GM12878 (cell line): ENCODE measurements at places on chromosomes 7 and 10. TPM values are rescaled to one million over a fixed set of nuclear protein-coding genes. Genes with fewer than 3 reads are reported as not detected.

DNA sequence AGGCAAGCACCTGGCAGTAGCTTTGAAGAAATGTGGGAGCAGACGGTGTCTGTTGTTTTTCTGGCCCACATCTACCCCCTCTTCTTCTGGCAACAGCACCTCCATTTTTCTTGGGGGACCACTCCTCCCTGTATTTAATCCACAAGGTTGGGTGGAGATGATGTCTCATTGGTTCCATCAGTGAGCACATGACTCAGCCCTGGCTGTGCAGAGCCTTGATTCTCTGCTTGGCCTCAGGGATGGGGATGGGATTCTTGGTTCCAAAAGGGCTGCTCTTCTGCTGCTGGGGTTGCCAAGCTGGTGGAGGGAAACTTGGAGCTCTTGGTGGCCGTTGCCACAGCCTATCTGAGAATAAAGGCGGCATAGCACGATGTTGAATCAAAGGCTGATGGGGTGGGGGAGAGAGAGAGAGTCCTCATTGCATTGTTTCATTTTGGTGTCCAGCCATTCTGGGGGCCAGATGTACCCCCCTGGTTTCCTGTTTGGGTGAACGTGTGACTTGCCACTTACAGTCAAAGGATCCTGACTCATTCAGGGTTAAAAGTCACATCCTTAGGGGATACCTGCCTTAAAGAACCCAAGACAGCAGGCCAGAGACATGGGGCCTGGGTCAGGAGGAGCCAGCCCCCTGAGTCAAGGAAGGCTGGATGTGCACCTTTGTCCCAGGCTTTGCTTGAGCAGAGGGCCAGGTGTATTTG lies 25.9 kb downstream of the GRK5 start:
- H3K27me3 ChIP-seq, result no peaks in the 10 kb centered on the region
- H3K27ac ChIP-seq, result 0 out of 2 replicates have a peak overlapping the region, but pooled peaks have one; percentile 8
- no peak for DNase-seq
- H3K4me3 ChIP-seq, result no peak overlapping the region

DPCD gene
- total RNA-seq, result 9.7 and 13.0 TPM in 2 replicates

DNA sequence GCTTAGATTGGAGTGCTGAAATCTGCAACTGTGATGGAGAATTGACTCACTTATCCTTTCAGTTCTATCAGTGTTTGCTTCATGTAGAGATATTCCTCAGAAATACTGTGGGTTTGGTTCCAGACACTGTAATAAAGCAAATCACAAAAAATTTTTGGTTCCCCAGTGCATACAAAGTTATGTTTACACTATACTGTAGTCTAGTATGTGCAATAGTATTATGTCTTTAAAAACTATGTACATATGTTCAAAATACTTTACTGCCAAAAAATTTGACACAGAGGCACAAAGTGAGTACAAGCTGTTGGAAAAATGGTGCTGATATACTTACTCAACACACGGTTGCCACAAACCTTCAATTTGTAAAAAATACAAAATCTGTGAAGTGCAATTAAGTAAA lies 112.5 kb downstream of the EPC1 start:
- H3K27ac ChIP-seq, result no peak overlapping the region
- no peaks in the 10 kb centered on the region for H3K27me3 ChIP-seq
- no peaks in the 10 kb centered on the region for H3K36me3 ChIP-seq
- H3K4me3 ChIP-seq, result no peak overlapping the region

PAPOLB gene
- not detected in 2 replicates for total RNA-seq

DNA sequence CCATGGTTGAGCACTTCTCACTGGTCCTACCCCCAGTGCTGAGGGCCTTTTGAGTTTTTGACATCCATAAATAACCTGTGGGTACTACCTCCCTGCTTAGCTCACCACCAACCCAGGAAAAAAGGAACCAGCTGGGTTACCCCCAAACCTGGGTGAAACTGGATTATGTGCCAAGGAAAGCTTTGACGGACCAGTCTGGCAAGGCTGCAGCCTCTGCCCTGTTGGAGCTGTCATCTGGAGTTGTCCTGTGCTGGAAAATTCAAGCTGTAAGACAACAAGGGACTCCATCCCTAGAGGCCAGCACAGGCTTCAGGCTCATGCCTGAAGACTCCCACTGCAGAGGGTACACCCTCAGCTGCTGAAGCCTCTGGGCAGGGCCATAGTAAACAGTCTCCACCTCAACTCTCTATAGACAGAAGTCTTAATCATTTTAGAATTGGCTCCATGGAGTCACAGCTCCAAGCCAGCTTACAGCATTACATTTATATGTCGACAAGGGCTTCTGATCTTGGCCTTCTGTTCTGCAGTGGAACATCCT lies 115.5 kb upstream of the AFAP1L2 start:
- no peaks in the 10 kb centered on the region for H3K4me1 ChIP-seq
- no peaks in the 10 kb centered on the region for H3K27me3 ChIP-seq
- no peak overlapping the region for H3K27ac ChIP-seq
- no peak overlapping the region for H3K4me3 ChIP-seq
- DNase-seq, result no peak

EPO gene
- 0.16 TPM in 1 of 2 replicates, not detected in the other for total RNA-seq

- no peaks in the 10 kb centered on the region for H3K4me1 ChIP-seq
- H3K4me3 ChIP-seq, result no peak overlapping the region
- DNase-seq, result no peak
- no peaks in the 10 kb centered on the region for H3K27me3 ChIP-seq
- H3K27ac ChIP-seq, result no peak overlapping the region
- H3K36me3 ChIP-seq, result no peaks in the 10 kb centered on the region
These were observed 53.9 kb upstream of the ARID5B start for GRCh38 chr10:61847640-61848039.

- H3K4me3 ChIP-seq, result no peak overlapping the region
- DNase-seq, result no peak
- no peak overlapping the region for H3K27ac ChIP-seq
- no peaks in the 10 kb centered on the region; the same call in 1 of the 2 replicates for H3K36me3 ChIP-seq
- H3K4me1 ChIP-seq, result no peaks in the 10 kb centered on the region
- no peaks in the 10 kb centered on the region for H3K27me3 ChIP-seq
These were observed 10.2 kb downstream of the PLEKHA8 start for GRCh38 chr7:30038196-30038980.

GRCh38 chr7:133560900-133561299 lies 308.0 kb downstream of the EXOC4 start:
- no peaks in the 10 kb centered on the region for H3K27me3 ChIP-seq
- no peak overlapping the region for H3K4me3 ChIP-seq
- no peaks in the 10 kb centered on the region for H3K36me3 ChIP-seq
- no peaks in the 10 kb centered on the region for H3K4me1 ChIP-seq

DNA sequence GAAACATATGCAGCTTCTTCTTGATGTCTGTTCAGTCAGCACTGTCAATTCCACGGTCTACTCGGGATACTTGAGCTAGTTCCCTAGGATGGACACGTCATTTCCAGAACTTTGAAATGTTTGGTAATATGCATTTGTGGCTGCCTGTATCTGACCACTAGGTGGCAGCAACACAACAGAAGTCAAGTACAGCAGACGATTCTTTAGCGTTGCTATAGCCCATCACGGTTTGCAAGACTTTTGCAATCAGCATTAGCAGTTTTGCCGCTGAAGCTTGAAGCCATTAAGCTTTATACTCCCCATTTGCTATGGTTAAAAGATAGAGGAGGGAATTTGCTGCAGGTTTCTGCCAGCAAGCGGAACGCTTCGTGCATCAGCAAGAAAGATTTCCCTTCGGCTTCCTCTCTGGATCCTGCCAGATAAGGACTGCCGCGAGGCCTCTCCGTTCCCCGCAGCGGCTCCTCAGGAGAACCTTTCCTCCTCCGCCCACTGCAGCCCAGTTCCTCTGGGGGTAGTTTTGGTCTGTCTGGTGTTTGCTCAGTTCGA lies 63.5 kb downstream of the ABCC2 start:
- H3K27me3 ChIP-seq, result no peaks in the 10 kb centered on the region
- H3K27ac ChIP-seq, result no peak overlapping the region
- H3K4me1 ChIP-seq, result 0 out of 2 replicates have a peak, but pooled peaks cover 2% of the 10 kb centered on the region
- peak; percentile 59 for DNase-seq
- 0 out of 2 replicates have a peak overlapping the region, but pooled peaks have one; percentile 34 for H3K4me3 ChIP-seq
- no peaks in the 10 kb centered on the region for H3K36me3 ChIP-seq

VAX1 gene
- not detected in 2 replicates for total RNA-seq

INHBA gene
- 0.05 and 0.08 TPM in 2 replicates for total RNA-seq

- H3K27me3 ChIP-seq, result peaks cover 10% of the 10 kb centered on the region
- no peaks in the 10 kb centered on the region for H3K4me1 ChIP-seq
- H3K27ac ChIP-seq, result no peak overlapping the region
- no peak overlapping the region for H3K4me3 ChIP-seq
- no peak for DNase-seq
These were observed 4.8 kb upstream of the EVX1 start for GRCh38 chr7:27237735-27238334.

GRCh38 chr7:106915873-106916272 lies 50.8 kb downstream of the PIK3CG start:
- DNase-seq, result peak; percentile 51
- no peak overlapping the region for H3K27ac ChIP-seq
- H3K4me3 ChIP-seq, result no peak overlapping the region
- no peaks in the 10 kb centered on the region for H3K36me3 ChIP-seq

- DNase-seq, result no peak
- H3K4me3 ChIP-seq, result no peak overlapping the region
- peaks cover 8% of the 10 kb centered on the region for H3K4me1 ChIP-seq
- no peaks in the 10 kb centered on the region for H3K36me3 ChIP-seq
- no peaks in the 10 kb centered on the region for H3K27me3 ChIP-seq
- H3K27ac ChIP-seq, result no peak overlapping the region
These were observed 24.2 kb upstream of the LIPN start for GRCh38 chr10:88735661-88736060.

- H3K4me3 ChIP-seq, result no peak overlapping the region
- H3K27ac ChIP-seq, result no peak overlapping the region
- no peaks in the 10 kb centered on the region for H3K36me3 ChIP-seq
- no peaks in the 10 kb centered on the region for H3K4me1 ChIP-seq
- no peaks in the 10 kb centered on the region for H3K27me3 ChIP-seq
These were observed 204.9 kb upstream of the PTER start for GRCh38 chr10:16231734-16232435.

CCDC172 gene
- total RNA-seq, result not detected in 2 replicates

DNA sequence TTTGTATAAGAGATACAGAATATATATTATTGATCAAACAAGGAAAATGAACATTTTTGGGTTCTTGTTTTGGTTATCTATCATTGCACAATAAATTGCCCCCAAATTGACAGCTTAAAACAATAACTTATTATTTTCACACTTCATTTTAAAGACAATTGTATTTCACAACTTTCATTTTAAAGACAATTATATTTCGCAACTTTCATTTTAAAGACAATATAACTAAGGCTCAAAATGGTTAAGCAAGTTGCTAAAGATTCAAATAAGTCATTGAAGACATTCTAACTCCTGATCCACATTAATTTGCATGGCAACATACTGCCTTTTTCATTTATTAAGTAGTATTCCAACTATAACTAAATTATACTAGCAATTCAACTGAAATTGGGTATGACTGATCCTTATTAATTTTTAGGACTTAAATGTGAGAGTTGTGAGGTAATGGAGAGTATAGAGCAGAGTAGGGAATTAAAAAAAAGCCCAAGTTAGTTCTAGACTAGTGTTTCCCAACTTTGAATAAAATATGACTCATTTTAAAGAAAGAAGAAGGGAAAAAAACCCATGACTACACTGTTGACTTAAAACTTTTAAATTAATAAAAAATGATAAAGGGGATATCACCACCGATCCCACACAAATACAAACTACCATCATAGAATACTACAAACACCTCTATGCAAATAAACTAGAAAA lies 9.9 kb upstream of the STEAP2 start:
- H3K36me3 ChIP-seq, result no peaks in the 10 kb centered on the region
- H3K4me1 ChIP-seq, result no peaks in the 10 kb centered on the region
- no peaks in the 10 kb centered on the region for H3K27me3 ChIP-seq
- no peak overlapping the region for H3K4me3 ChIP-seq

DNA sequence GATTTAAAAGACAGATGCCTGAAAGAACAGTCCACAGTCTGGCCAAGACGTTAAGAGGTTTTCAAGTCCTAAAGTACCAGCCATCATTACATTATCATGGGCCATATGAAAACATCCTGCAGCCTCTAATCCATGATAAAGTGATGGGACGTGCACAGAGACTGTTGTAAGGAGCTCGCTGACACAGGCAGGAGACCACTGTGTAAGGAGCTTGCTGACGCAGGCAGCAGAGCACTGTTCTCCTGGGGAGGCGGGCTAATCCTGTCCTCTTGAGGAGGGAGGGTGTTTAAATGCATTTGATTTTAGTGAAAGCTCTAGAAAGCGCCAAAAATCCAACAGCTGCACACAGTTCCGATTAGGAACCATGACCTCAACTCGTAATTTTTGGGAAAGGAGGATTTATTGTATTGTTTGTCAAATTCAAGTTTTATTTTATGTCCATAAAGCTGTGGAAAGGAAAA lies 16.9 kb downstream of the SVIL start:
- no peak overlapping the region for H3K27ac ChIP-seq
- H3K4me3 ChIP-seq, result no peak overlapping the region
- H3K4me1 ChIP-seq, result no peaks in the 10 kb centered on the region
- DNase-seq, result no peak

GRCh38 chr10:80518807-80519360 lies 18.8 kb upstream of the SH2D4B start:
- H3K4me1 ChIP-seq, result peaks cover 6% of the 10 kb centered on the region
- H3K36me3 ChIP-seq, result peaks cover 8% of the 10 kb centered on the region; the same call in 1 of the 2 replicates
- no peak overlapping the region for H3K27ac ChIP-seq
- H3K4me3 ChIP-seq, result no peak overlapping the region
- no peaks in the 10 kb centered on the region for H3K27me3 ChIP-seq

- H3K36me3 ChIP-seq, result peaks cover 2% of the 10 kb centered on the region; the same call in 1 of the 2 replicates
- H3K4me3 ChIP-seq, result no peak overlapping the region
- no peaks in the 10 kb centered on the region for H3K4me1 ChIP-seq
- H3K27me3 ChIP-seq, result no peaks in the 10 kb centered on the region
- no peak overlapping the region for H3K27ac ChIP-seq
- DNase-seq, result no peak
These were observed 23.5 kb downstream of the BCCIP start for GRCh38 chr10:125846894-125847293.

DNA sequence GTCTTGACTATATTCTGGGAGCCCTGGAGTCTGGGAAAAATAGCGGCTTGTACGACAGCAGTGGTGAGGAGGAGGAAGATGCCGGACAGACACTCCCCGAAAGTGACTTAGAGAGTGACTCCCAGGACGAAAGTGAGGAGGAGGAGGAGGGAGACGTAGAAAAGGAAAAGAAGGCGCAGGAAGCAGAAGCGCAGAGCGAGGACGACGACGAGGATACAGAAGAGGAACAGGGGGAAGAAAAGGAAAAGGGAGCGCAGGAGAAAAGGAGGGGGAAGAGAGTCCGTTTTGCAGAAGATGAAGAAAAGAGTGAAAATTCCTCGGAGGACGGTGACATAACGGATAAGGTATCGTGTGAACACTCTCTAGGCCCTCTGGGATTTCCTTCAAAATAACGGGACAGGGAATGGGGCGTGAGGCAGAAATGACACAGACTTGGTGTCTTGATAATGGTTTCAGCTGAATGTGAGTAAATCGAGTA lies 908 bp downstream of the NOM1 start:
- no peaks in the 10 kb centered on the region for H3K27me3 ChIP-seq
- peaks cover 13% of the 10 kb centered on the region for H3K36me3 ChIP-seq
- peak overlapping the region; percentile 71 for H3K27ac ChIP-seq
- peaks cover 2% of the 10 kb centered on the region; the same call in 1 of the 2 replicates for H3K4me1 ChIP-seq
- DNase-seq, result no peak
- peak overlapping the region; percentile 91 for H3K4me3 ChIP-seq

GRCh38 chr7:121591926-121592325 lies 195.8 kb upstream of the FAM3C start:
- H3K36me3 ChIP-seq, result no peaks in the 10 kb centered on the region
- DNase-seq, result no peak
- H3K27me3 ChIP-seq, result no peaks in the 10 kb centered on the region
- H3K4me1 ChIP-seq, result no peaks in the 10 kb centered on the region
- H3K27ac ChIP-seq, result no peak overlapping the region
- H3K4me3 ChIP-seq, result no peak overlapping the region

GRCh38 chr10:103041391-103041790 lies 123.3 kb downstream of the CNNM2 start:
- no peaks in the 10 kb centered on the region for H3K27me3 ChIP-seq
- DNase-seq, result no peak
- no peaks in the 10 kb centered on the region for H3K4me1 ChIP-seq
- H3K27ac ChIP-seq, result no peak overlapping the region
- H3K4me3 ChIP-seq, result no peak overlapping the region
